ENCODE measurements at places on chromosomes 3 and 15. TPM values are rescaled to one million over a fixed set of nuclear protein-coding genes. Genes with fewer than 3 reads are reported as not detected.

GRCh38 chr3:184884359-184885017 is 72.5 kb downstream of the VPS8 start:
- DNase-seq, result no peak

Gene GBE1
- total RNA-seq, result 12.9 TPM

Gene KY
- 0.28 TPM for total RNA-seq

Gene TTC23
- total RNA-seq, result 6.6 TPM

Gene CPLX3
- not detected for total RNA-seq

- DNase-seq, result peak; percentile 2
Observed at GRCh38 chr15:100781061-100781960, 98.3 kb upstream of the ALDH1A3 start.

All from pancreas (tissue), 10 donors.